Left lobe of liver (tissue), 2 donors: ENCODE measurements at places on chromosomes 1 and 21.

DNA sequence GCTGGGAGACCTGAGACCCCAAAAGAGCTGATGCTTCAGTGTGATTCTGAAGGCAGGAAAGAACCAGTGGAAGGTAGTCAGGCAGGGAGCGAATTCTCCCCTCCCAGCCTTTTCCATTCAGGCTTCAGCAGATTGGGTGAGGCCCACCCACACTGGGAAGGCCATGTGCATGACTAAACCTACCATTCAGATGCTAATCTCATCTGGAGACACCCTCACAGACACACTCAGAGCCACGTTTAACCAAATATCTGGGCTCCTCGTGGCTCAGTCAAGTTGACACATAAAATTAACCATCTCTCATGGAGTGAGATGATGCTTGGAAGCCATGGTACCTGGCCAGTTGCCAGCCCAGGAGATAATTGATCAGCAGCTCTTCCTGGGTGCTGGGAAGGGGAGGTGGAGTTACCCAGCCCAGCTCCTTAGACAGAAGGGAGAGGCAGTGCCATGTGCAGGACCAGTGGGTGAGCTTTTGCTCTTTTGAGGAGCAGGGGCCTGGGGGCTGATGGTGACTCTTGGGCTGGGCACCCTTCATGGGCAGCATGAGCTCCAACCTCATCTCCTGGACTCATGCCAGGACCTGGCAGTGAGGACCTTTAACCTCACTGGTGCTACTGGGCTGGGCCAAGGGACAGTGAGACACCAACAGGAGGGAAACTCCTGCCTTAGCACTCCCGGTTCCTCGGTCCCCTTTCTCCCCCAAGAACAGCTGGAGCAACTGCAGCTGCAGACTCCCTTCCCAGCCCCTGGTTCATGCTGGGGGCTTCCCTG, 89.0 kb upstream of the ACTL8 start:
- DNase-seq, result peak; percentile 73

DNA sequence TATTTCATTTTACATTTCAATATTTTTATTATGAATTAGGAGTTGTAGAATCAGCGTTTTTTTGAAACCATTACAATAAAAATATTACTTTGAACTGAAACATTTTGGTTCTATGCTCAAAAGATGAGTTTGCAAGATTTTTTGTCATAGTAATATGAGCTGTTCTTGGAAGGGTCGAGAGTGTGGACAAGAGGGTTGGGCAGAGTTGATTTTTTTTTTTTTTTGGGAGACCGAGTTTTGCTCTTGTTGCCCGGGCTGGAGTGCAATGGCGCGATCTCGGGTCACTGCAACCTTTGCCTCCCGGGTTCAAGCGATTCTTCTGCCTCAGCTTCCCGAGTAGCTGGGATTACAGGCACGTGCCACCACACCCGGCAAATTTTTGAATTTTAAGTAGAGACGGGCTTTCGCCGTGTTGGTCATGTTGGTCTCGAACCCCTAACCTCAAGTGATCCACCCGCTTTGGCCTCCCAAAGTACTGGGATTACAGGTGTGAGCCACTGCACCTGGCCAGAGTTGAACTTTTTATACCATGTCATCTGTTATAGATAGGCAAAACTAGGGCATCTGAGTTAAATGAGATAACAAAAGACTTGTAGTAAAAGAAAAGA, 3.3 kb downstream of the CACYBP start:
- no peak for DNase-seq

GRCh38 chr1:172467446-172467845, 23.6 kb upstream of the PIGC start:
- DNase-seq, result no peak

DNA sequence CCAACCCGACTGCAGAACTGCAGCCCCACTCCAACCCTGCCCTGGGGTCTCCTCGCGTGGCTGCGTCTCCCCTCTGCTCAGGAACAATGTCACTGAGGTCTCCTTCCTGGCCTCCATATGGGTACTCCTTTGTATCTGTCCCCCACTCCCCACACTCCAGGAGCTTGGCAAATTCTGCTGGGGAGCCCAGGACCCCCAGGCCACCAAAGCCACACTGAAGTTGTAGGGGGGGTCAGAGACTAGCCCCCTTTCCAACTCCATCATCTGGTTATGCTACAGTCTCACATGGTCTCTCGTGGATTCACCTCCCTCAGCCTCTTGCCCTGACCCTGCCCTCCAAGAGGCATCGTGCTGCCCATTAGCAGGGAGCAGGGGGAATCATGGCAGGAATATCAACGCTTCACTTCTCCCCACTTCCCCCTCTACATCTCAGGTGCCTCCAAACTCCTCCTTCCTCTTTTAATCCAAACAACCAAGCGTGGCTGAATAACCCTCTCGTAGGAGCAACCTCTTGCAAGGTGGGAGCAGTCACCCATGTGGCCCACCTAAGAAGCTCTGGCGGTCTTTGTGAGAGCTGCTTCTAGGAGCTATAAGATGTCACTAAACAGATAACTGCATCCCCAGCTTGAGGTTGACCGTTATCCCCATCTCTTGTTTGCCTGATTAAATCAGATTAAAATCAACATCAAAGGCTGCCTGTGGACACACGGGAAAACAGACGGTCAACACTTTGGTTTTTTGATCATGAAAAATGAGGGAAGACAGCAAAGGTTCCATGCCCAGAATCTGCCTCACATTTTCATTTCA, 86.4 kb downstream of the MIS18A start:
- DNase-seq, result no peak

- peak; percentile 77 for DNase-seq
Measured at GRCh38 chr1:26145041-26145959, 13.6 kb upstream of the FAM110D start.

- no peak for DNase-seq
Measured at GRCh38 chr1:225685476-225686176, 32.7 kb upstream of the ENAH start.

DNA sequence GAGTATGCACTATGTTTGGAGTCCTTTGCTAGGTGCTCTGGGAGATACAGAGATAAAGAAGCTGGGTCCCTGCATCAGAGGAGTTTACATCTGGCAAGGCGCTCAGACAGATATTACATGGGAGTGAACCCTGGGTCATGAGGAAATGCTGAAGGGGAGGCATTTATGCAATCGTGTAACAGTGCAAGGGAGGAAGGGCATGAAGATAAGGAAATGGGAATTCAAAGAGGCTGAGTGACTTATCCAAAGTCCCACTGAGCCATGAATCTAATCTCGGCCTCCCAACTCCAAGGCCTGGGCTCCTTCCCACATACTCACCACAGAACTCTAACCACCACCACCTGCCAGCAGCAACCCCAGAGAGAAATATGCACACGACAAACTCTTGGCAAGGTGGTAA, 51.6 kb downstream of the FAM163A start:
- DNase-seq, result no peak

GRCh38 chr1:22132517-22133235, 10.2 kb downstream of the WNT4 start:
- no peak for DNase-seq

- peak; percentile 72 for DNase-seq
Measured at GRCh38 chr1:193111641-193112090, 6.5 kb upstream of the GLRX2 start.

DNA sequence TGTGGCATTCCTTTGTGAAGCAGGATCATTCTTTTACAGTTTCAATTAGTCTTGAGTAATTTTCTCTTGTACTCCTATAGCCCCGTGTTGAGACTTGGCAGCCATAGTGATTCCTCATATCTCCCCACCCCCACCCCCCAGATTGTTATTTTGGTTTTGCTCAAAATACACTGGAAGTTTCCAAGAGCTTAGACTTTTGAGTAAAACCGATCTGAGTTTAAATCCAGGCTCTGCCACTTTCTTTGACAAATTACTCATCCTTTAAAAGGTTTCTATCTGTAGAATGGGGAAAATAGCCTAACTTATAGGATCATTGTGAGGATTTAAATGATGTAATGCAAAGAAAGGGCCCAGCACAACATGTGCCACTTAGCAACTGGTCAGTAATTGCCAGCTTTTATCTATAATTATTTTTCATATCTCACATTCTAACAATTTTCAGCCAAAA, 53.1 kb upstream of the RC3H1 start:
- DNase-seq, result no peak

- DNase-seq, result peak; percentile 95
Measured at GRCh38 chr1:53899206-53899628, 5.2 kb downstream of the DIO1 start.

- no peak for DNase-seq
Measured at GRCh38 chr1:6873298-6874015, 88.2 kb downstream of the CAMTA1 start.

DNA sequence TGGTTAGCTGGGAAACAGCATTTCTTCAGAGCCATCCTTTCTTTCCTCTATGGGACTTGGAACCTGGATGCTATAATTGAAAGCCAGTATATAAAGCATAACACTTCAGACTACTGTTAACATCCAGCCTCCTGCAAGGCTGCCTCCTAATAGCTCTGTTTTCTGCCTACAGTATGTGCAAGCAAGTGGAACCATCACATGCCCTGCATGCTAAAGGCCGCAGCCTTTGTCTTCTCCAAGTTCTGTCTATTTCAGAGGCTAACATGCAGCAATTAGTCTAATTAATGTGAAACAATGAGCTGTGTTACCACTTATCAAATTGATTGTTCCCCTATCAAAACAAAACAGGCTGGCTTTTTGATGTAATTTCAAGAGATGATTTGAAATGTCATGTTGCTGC, 82.7 kb upstream of the ESRRG start:
- DNase-seq, result no peak

DNA sequence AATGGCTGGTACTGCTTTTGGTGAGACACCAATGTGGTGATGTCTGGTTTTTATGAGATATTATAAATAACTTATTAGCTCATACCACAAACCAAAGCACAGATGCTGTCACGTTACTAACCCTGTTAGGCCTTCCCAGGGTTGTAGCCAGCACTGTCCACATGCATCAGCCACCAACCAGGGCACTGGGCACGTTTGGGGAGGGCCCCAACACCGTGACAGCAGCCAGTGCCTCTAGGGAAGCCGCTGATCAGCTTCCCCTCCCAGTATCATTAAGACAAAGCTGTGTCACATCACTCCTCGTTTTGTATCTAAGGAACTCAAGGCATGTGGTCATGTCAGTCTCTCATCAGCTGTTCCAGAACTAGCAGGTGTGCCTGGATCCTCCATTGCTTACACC, 13.9 kb downstream of the URB1 start:
- DNase-seq, result no peak
